ENCODE measurements at places on chromosomes 6 and 20.

GRCh38 chr20:50848846-50849673 lies 54.2 kb downstream of the BCAS4 start:
- DNase-seq = no peak

DNA sequence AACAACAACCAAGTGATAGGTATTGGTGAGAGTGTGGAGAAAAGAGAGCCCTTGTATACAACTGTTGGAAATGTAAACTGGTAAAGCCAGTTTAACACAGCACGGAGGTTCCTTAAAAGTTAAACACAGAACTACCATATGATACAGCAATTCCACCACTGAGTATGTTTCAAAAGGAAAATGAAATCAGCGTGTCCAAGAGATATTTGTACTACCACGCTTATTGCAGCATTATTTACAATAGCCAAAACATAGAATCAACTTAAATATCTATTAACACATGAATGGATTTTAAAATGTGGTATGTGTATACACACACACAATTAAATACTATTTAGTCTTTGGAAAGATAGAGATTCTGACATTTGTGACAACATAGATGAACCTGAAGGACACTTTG lies 1.1 kb downstream of the PTCHD4 start:
- no peak for DNase-seq

- no peak for DNase-seq
Observed at GRCh38 chr6:55136916-55137315, 37.4 kb upstream of the HCRTR2 start.

DNA sequence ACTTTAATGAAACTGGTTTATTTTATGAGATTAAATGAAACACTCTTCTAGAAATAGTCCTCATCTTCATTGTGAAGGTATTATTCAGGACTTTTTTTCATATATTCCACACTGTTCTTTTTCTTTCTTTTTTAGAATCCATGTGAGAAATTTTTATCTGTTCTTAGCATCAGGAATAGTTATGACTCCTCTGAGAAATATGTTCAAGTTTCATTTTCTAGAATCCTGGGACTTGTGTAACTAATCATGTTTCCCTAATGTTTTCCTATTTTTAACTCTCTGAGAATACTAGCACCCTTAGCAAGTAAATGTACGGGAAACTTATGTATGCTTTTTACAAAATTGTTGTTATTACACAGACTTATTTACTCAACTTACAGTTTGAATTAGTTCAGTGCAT lies 407.8 kb downstream of the CBLN4 start:
- no peak for DNase-seq

- peak; percentile 32 for DNase-seq
Observed at GRCh38 chr6:46888031-46888430, 33.7 kb downstream of the ADGRF5 start.

- DNase-seq = no peak
Observed at GRCh38 chr20:15563836-15564235, 1009.4 kb downstream of the KIF16B start.

DNA sequence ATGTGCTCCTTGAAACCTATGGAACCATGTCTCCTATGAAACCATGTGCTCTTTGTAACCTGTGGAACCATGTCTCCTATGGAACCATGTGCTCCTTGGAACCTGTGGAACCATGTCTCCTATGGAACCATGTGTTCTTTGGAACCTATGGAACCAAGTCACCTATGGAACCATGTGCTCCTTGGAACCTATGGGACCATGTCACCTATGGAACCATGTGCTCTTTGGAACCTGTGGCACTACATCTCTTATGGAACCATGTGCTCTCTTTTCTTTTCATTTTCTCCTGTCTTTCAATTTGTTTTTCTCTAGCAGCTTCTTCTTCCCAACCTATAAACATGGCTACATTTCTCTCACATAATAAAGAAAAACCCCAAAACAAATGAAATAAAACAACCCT lies 11.9 kb upstream of the CCN2 start:
- DNase-seq = no peak

- DNase-seq = no peak
Observed at GRCh38 chr6:134768931-134769330, 181.0 kb downstream of the ALDH8A1 start.

- no peak for DNase-seq
Observed at GRCh38 chr20:6582449-6582848, 185.0 kb upstream of the BMP2 start.

Data from epithelial cell of proximal tubule (primary cell).